ENCODE measurements at places on chromosomes 12 and 14.

DNA sequence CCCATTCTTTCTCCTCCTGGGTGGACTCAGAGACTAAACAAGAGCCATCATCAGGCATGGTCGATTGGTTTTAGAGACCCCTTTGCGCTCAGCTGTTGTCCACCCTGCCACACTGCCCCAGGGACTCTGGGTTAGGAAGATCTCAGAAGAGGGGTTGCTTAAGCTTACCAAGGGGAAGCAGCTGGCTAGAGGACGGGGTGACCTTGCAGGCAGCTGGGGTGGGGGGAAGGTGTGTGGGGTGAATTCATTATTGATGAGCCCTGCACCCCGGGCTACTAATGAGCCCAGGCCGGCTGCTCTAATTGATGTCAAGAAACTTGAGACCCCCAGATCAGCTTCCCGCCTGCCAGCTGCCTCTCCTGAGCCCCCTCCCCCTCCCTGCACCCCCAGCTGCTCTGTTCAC, 8.7 kb upstream of the ZNF385A start:
- no peak for DNase-seq

- no peak for DNase-seq
Measured at GRCh38 chr12:102093319-102093718, 26.6 kb downstream of the NUP37 start.

GRCh38 chr14:101854366-101854765, 92.9 kb downstream of the PPP2R5C start:
- no peak for DNase-seq

DNA sequence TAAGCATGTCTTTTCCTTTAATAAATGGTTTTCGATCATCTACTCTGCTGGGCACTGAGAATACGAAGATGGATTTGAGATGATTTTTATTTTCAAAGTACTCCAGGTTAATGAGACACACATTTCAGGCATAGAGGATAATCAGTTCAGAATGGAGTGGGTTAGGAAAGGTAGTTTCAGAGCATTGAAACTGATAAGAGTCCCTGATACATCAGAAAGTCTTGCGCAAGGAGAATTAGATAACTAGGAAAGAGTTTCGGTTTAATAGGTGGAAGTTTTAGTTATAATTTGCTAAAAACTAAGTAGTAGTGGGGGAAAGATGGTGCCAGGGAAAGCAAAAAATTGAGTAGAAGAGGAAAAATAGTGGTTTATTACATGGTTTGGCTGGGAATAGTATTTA, 50.1 kb downstream of the ZDHHC17 start:
- no peak for DNase-seq

GRCh38 chr12:93668919-93669418, 8.2 kb upstream of the CRADD start:
- DNase-seq = no peak

- DNase-seq = no peak
Measured at GRCh38 chr12:123488539-123489230, 30.7 kb downstream of the SNRNP35 start.

DNA sequence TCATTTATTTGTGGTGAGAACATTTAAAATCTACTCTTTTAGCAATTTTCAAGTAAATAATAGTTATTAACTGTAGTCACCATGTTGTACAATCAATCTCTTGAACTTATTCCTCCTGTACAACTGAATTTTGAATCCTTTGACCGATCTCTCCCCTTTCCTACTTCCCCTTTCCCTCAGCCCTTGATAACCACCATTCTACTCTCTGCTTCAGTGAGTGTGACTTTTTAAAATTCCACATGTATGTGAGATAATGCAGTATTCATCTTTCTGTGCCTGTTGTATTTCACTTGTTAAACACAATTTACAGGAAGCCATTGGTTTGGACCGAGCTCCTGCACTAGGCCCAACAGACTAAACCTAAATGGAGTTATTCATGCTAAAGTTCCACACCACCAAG, 458.9 kb upstream of the PDE3A start:
- no peak for DNase-seq

- DNase-seq = no peak
Measured at GRCh38 chr14:95460647-95461478, 55.6 kb downstream of the SYNE3 start.

DNA sequence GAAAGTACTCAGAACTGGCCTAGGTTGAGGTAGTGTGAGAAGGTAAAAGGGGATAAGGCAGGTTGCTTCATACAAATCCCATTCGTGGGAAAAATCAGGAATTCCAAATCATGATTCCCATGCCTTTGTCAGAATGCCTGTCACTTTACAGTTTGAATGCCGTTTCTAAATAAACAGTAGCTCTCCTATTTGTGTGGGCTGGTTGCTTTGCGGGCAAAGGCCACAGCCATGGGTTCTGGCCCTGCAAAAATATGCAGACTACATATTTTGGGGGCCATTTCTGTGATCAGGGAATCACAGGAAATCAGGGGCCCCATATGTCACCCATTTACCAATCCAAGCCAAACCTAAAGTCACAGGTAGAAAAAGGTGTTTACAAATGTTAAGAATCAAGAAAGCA, 161.3 kb upstream of the BMP4 start:
- no peak for DNase-seq

GRCh38 chr12:131794573-131794972, 33.6 kb upstream of the MMP17 start:
- no peak for DNase-seq

- no peak for DNase-seq
Measured at GRCh38 chr14:65751510-65751909, 339.0 kb downstream of the FUT8 start.

- no peak for DNase-seq
Measured at GRCh38 chr14:87067061-87067460, 925.9 kb downstream of the GALC start.

GRCh38 chr14:64703395-64704142, 655 bp upstream of the PLEKHG3 start:
- DNase-seq = no peak

DNA sequence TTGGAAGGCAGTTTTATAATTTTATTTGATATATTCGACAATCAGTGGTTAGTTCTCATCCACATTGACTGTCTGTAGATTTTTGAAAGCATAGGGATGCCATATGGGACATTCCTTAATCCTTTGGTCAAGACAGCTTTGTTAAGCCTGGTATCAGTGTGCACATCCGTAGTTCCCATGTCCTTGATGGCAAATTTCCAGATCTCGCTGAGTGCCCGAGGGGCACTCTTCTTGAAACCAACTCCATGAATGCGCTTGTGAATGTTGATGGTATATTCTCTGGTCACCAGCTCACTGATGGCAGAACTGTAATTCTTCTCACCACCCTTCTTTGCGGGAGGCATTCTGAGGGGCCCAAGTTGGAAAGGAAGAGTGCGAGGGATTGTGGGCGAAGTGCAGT, 6.1 kb upstream of the DENND5B start:
- no peak for DNase-seq

DNA sequence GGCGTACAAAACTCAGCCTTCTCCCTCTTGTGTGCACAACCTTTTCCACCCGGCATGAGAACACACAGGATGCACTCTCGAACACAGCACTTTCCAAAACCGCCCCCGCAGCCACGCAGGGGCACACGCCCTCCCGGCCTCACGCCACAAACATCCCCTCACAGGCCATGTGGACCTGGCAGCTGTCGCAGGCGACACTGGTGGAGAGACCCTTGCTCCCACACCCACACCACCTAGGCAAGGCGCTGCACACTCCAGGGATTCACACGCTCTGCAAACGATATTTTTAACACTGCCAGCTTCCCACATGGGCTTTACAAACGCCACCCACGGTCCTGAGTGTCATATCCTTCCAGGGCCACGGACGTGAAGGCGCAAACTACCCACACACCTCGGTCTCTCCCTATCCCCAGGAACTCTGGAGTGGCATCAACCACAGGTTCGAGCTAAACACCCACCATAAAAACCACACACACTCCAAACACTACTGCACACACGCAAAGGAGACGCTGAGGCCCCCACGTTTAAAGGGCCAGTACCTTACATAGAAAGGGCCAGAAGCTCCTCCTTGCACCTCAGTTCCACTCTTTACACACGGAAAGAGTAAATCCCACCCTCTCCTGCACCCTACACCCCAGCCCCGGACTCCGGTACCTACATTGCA, 12.4 kb upstream of the ITGB7 start:
- DNase-seq = no peak

GRCh38 chr12:64452559-64453329, 824 bp downstream of the TBK1 start:
- no peak for DNase-seq

Data from activated CD4-positive, CD25-positive, alpha-beta regulatory T cell (primary cell).